ENCODE measurements at places on chromosomes 16 and 17. TPM values are rescaled to one million over a fixed set of nuclear protein-coding genes. Genes with fewer than 3 reads are reported as not detected.

USP43 gene
- 5.8 TPM for polyA plus RNA-seq

SEPTIN12 gene
- polyA plus RNA-seq, result not detected

COQ9 gene
- 177 TPM for polyA plus RNA-seq

ZFP1 gene
- polyA plus RNA-seq, result 2.2 TPM

KCNJ16 gene
- 0.22 TPM for polyA plus RNA-seq

PYDC1 gene
- polyA plus RNA-seq, result 0.32 TPM

GSDMA gene
- 0.63 TPM for polyA plus RNA-seq

TLCD1 gene
- polyA plus RNA-seq, result 21.3 TPM

NOD2 gene
- 0.81 TPM for polyA plus RNA-seq

ZFPM1 gene
- polyA plus RNA-seq, result 14.9 TPM

HSPB9 gene
- polyA plus RNA-seq, result 0.37 TPM

GRCh38 chr17:27379888-27380533 is 76.2 kb upstream of the KSR1 start:
- H3K27me3 ChIP-seq, result no peaks in the 10 kb centered on the region
- DNase-seq, result no peak
- no peaks in the 10 kb centered on the region for H3K4me1 ChIP-seq
- H3K4me3 ChIP-seq, result no peak overlapping the region

- H3K27me3 ChIP-seq, result no peaks in the 10 kb centered on the region
- H3K36me3 ChIP-seq, result no peaks in the 10 kb centered on the region
- H3K4me1 ChIP-seq, result peaks cover 2% of the 10 kb centered on the region
- no peak overlapping the region for H3K4me3 ChIP-seq
These were observed 26.2 kb upstream of the ZNF652 start for GRCh38 chr17:49388290-49388640.

GRCh38 chr17:56540836-56541235 is 52.7 kb upstream of the NOG start:
- no peak for DNase-seq
- no peaks in the 10 kb centered on the region for H3K4me1 ChIP-seq
- no peaks in the 10 kb centered on the region for H3K27me3 ChIP-seq
- no peak overlapping the region for H3K4me3 ChIP-seq
- H3K36me3 ChIP-seq, result no peaks in the 10 kb centered on the region

GRCh38 chr16:88606148-88606757 is 32.1 kb upstream of the IL17C start:
- no peak overlapping the region for H3K4me3 ChIP-seq
- H3K27me3 ChIP-seq, result no peaks in the 10 kb centered on the region
- no peaks in the 10 kb centered on the region for H3K4me1 ChIP-seq
- peaks cover 28% of the 10 kb centered on the region for H3K36me3 ChIP-seq
- H3K27ac ChIP-seq, result no peak overlapping the region

DNA sequence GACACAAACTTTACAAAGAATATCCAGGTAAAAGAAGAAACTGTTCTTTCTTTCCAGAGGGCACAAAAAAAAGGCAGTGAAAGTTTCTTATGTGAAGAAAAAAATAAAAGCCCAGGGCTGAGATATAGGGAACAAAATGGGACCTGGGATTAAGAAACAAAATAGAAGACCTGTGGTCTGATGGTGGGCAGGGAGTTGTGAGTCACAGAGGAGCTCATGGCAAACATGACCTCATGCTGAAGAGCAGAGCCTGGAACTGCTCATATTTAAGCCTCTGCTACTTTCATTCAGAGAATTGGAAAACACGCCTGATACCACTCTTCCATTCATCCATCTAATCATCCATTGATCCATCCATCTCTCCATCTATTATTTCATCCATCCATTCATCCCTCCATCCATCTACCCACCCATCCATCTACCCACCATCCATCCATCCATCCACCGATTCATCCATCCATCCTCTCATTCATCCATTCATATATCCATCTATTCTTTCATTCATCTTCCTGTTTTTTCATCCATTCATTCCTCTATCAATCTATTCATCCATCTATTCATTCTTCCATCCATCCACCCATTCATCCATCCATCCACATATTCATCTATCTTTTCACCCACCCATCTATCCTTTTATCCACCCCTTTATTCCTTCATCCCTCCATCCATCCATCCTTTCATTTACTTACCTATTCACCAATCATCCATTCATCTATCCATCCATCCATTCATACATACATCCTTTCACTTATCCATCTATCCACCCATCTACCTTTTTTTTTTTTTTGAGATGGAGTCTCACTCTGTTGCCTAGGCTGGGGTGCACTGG is 30.0 kb downstream of the WFDC1 start:
- no peak overlapping the region for H3K27ac ChIP-seq
- H3K27me3 ChIP-seq, result no peaks in the 10 kb centered on the region

DNA sequence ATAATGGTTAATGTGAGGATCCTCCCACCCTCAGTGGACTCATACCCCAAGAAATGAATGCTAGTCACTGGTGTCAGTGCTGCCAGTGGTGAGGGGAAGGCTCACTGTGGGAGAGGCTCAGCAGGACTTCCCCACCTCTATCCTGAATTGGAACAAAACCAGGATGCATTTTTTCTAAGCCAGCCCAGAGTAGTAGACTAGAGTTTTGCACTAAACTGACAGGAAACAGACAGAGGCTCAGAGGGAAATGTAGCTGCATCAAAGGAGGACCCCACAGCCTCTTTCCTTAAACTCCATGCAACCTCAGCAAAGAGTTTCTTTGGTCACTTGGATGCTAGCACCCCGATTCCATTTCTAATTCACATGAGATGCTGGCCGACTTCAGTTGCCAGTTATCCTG is 10.7 kb upstream of the SKAP1 start:
- no peak overlapping the region for H3K4me3 ChIP-seq
- no peaks in the 10 kb centered on the region for H3K36me3 ChIP-seq
- peaks cover 10% of the 10 kb centered on the region for H3K27me3 ChIP-seq
- DNase-seq, result no peak

- H3K4me1 ChIP-seq, result no peaks in the 10 kb centered on the region
- DNase-seq, result no peak
- H3K27ac ChIP-seq, result no peak overlapping the region
- H3K4me3 ChIP-seq, result no peak overlapping the region
These were observed 11.8 kb downstream of the MAP2K3 start for GRCh38 chr17:21296097-21297025.

DNA sequence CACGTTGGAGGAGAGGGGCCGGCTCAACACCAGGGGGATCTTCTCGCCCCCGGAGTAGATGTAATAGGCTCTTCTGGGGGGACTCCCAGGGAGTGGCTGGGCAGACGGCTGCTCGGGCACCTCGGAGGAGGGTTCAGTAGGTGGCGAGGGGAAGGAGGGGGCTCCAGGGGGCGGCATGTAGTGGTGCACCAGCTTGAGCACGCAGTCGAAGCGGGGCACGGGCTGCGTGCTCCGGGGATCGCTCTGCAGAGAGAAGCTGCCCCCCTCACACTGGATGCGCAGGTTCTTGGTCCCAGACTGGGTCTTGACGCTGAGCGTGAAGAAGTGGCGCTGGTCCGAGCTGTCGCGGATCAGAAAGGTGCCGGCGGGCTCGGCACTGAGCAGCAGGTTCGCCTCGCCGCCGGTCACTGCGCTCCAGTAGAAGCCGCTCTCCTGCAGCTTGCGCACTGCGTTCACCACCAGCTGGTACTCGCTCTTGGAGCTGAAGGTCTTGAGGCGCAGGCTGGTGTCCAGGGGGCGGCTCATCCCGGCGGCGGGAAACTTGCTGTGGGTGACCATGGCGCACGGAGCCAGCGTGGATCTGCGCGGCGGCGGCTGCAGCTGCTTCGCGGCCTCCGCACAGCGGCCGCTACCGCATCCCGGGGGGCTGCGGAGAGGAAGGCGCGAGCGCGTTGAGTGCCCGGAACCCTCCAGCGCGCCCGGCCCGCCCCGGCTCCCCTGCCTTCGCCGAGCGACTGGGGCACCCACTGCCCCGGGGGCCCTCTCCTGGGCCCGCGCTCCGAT is 1.1 kb downstream of the SOCS3 start:
- peak; percentile 73 for DNase-seq
- peak overlapping the region; percentile 78 for H3K4me3 ChIP-seq
- H3K36me3 ChIP-seq, result no peaks in the 10 kb centered on the region
- H3K27ac ChIP-seq, result peak overlapping the region; percentile 97

DNA sequence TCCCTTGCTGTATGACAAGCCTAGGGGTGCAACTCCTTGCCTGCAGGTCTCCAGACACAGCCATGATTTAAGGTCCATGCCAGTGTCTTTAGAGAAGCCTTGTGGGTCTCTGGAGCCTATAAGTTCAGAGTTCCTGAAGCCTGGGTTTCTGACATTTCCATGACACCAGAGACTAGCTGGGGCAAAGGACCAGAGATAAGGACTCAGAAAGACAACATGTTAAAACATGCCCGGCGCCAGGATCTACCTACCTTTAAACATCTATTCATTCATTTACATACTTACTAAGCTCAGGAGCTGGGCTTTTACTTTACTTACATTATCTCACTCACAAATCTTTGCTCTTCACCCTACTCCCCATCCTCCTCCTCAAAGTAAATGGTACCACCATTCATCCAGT is 1.5 kb downstream of the MRPL27 start:
- no peaks in the 10 kb centered on the region for H3K27me3 ChIP-seq
- H3K4me1 ChIP-seq, result peaks cover 13% of the 10 kb centered on the region
- no peak for DNase-seq
- peaks cover 8% of the 10 kb centered on the region for H3K36me3 ChIP-seq
- H3K27ac ChIP-seq, result no peak overlapping the region

DNA sequence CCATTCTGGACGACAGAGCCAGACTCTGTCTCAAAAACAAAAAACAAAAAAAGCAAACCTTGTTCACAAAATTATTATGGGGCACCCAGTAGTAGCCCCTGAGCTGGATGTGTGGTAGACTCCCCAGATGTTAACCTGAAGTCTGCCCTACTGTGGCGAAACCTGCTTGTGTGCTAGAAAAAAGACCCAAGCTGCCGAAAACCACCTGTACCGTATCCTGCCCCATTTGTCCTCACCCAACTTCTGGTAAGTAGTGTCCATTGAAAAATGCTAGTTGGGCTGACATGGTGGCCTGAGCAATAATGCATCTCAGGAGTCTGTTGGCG is 9.1 kb downstream of the RMI2 start:
- H3K36me3 ChIP-seq, result peaks cover 4% of the 10 kb centered on the region
- DNase-seq, result no peak
- H3K4me3 ChIP-seq, result no peak overlapping the region
- no peaks in the 10 kb centered on the region for H3K4me1 ChIP-seq

DNA sequence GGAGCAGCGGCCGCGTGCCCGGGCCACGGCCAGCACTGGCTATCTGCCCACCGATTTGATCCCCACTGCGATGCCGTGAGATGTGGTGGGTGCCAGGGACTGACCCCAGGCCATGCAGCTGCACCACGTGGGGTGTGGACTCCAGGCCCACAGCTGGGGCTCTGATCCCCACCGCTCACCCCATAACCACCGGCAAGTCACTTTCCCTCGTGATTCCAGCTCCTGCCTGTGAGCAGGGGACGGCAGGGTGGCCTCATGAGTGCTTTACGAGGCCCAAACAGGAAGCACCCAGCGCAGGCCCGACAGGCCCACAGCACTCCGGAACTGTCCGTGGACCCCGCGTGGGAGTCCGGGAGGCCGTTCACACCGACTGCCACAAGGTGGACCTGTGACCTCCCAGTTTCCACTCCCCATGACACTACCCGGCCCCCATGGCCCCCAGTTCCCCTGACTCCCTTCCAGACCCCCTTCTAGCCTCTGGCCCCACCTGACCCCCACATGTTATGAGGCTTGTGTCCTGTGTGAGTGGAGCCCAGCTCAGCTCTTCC is 616 bp downstream of the PTX4 start:
- H3K27ac ChIP-seq, result no peak overlapping the region
- H3K27me3 ChIP-seq, result no peaks in the 10 kb centered on the region
- H3K36me3 ChIP-seq, result no peaks in the 10 kb centered on the region

GRCh38 chr16:89193576-89194293 is 6.6 kb downstream of the SLC22A31 start:
- no peak overlapping the region for H3K4me3 ChIP-seq
- DNase-seq, result no peak
- H3K4me1 ChIP-seq, result no peaks in the 10 kb centered on the region

- no peak for DNase-seq
- H3K36me3 ChIP-seq, result no peaks in the 10 kb centered on the region
- H3K4me1 ChIP-seq, result no peaks in the 10 kb centered on the region
- no peak overlapping the region for H3K27ac ChIP-seq
- no peak overlapping the region for H3K4me3 ChIP-seq
These were observed 410.9 kb upstream of the SOX9 start for GRCh38 chr17:71709946-71710345.

DNA sequence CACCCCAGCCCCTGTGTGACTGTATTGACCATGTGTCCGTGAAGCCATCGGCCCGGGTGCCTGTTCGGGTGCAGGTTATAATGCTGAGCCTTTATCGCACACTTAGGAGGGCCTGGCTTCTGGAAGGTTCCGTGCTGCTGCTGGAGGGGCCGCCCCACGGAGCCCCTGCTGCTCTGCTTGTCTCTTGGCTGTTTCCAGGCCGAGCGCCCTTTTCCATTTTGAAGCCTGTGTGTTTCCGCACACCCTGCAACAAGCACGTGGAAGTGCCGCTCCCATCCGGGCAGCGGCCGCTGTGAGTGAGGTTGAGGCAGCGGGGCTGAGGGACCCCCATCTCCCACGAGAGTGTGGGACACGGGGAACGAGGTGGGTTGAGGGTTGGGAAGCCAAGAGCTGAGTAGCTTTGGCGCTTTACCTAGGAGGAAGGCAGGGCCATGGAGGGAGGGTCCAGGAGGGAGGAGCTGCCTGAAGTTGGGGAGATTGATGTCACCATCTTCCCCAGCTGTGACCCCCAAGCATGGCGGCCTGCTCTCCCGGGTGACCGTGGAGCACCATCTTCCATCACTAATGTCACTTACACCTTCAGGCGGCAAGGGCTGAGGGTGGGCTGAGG is 200.1 kb upstream of the GSE1 start:
- H3K27me3 ChIP-seq, result no peaks in the 10 kb centered on the region
- H3K4me1 ChIP-seq, result peaks cover 18% of the 10 kb centered on the region
- no peak overlapping the region for H3K4me3 ChIP-seq
- H3K36me3 ChIP-seq, result no peaks in the 10 kb centered on the region

- no peak overlapping the region for H3K4me3 ChIP-seq
- no peak for DNase-seq
- H3K27ac ChIP-seq, result no peak overlapping the region
- no peaks in the 10 kb centered on the region for H3K36me3 ChIP-seq
- peaks cover 6% of the 10 kb centered on the region for H3K4me1 ChIP-seq
- no peaks in the 10 kb centered on the region for H3K27me3 ChIP-seq
These were observed 108.6 kb downstream of the ANKRD11 start for GRCh38 chr16:89381788-89382187.

- no peaks in the 10 kb centered on the region for H3K36me3 ChIP-seq
- no peaks in the 10 kb centered on the region for H3K27me3 ChIP-seq
- H3K4me1 ChIP-seq, result no peaks in the 10 kb centered on the region
- H3K4me3 ChIP-seq, result no peak overlapping the region
- DNase-seq, result no peak
- no peak overlapping the region for H3K27ac ChIP-seq
These were observed 24.4 kb downstream of the HS3ST4 start for GRCh38 chr16:25716186-25716585.

GRCh38 chr17:50641357-50641756 is 6.7 kb downstream of the ABCC3 start:
- peaks cover 63% of the 10 kb centered on the region for H3K4me1 ChIP-seq
- DNase-seq, result no peak
- no peak overlapping the region for H3K27ac ChIP-seq
- no peaks in the 10 kb centered on the region for H3K27me3 ChIP-seq
- H3K36me3 ChIP-seq, result no peaks in the 10 kb centered on the region
- no peak overlapping the region for H3K4me3 ChIP-seq

GRCh38 chr17:63171428-63172393 is 205.7 kb downstream of the TANC2 start:
- DNase-seq, result no peak
- no peak overlapping the region for H3K4me3 ChIP-seq
- no peak overlapping the region for H3K27ac ChIP-seq
- no peaks in the 10 kb centered on the region for H3K4me1 ChIP-seq
- H3K36me3 ChIP-seq, result no peaks in the 10 kb centered on the region

GRCh38 chr17:82985428-82985805 is 94.0 kb upstream of the METRNL start:
- H3K27ac ChIP-seq, result peak overlapping the region; percentile 32
- H3K4me1 ChIP-seq, result no peaks in the 10 kb centered on the region
- DNase-seq, result no peak
